ENCODE measurements at places on chromosomes 4 and X.

DNA sequence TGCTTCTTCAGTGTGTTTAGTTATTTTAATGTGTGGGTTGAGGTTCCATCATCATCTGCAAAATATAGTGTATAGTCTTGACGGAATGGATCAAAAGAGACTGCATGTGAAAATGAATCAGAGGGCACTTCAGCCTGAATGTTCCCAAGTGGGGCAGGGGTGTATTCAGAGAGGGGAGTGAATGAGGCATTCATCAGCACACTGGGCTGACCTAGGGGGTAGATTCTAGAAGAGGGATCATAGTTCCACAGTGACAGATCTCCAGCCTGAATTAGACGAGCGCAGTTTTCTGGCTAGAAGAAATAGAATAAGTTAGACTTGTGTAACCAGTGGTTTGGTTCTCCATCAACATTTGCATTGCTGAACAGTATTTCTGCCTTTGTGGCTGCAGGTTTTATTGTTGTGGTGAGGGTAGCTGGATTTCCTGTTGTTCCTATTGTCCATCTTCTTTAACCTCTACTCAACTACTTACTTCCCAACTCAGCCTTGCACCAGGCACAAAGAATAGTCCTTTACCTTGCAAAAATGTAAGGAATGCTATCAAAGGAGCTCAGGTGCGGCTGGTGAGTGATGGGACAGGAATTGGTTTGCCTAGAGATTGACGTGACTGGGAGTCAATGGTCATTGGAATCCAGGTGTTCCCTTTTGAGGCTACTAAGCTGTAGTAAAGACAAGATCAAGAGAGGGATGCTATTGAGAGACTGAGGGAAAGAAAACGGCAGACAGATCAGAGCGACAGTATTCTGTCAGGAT lies 50.9 kb downstream of the NAP1L5 start:
- no peak for DNase-seq

DNA sequence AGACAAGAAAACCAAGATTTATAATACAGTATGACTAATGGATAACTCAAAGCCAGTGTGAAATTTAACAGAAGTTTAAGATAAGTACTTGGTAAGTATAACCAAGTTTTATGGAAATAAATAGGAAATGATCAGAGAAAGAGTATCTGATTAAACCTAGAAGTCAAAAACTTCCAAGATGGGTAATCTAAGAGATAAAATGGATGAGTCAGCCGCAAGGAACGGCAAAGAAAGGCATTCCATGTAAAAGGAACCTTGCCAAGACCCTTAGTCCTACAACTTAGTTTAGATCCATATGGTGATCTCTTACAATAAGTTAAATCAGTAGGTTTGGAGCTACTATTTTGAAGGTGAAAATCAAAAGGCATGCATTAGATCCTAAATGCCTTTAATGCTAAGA lies 34.8 kb downstream of the LIN54 start:
- DNase-seq, result no peak

DNA sequence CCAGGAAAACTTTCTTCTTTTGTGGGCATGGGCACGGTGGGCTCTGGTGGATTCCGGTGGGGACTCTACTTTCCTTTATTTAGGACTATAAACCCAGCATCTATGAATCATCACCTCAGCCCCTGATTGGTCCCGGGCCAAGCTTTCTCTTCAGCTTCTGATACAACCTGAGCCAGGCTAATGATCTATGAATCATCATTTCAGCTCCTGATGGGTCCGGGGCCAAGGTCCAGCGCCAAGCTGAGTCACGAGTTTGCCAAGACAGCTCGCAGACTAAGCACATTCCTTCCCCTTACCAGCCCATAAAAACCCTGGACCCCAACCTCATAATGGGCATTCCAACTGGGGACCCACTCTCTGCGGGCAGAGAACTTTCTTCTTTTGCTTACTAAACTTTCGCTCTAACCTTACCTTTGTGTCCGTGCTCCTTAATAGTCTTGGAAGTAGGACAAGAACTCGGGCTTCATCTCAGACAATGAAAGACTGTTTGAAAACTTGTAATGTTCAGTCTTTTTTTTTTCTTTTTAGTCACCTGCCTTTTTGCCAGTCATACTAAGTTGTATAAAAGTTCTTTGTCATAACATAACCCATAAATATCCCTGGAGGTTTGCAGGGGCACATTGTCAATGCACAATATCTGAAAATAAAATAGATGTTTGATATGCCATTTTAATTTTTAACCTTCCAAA lies 904.9 kb upstream of the EPHA5 start:
- DNase-seq, result no peak

DNA sequence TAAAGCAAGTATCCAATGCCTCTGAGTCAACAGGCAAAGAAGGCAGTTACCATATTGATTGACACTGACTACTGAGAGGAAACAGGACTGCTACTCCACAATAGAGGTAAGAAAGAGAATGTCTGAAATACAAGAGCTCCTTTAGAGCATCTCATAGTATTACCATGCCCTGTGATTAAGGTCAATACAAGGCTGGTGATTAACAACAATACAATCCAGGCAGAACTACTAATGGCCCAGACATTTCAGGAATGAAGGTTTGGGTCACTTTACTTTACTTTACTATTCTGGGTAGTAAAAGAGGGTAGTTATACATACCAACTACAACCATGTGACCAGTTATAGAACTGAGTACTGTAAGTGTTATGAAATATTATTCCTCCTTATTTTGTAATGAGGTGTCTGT lies 44.5 kb downstream of the BRWD3 start:
- DNase-seq, result no peak

- DNase-seq, result no peak
Observed at GRCh38 chr4:106681381-106681921, 312.9 kb upstream of the GIMD1 start.

DNA sequence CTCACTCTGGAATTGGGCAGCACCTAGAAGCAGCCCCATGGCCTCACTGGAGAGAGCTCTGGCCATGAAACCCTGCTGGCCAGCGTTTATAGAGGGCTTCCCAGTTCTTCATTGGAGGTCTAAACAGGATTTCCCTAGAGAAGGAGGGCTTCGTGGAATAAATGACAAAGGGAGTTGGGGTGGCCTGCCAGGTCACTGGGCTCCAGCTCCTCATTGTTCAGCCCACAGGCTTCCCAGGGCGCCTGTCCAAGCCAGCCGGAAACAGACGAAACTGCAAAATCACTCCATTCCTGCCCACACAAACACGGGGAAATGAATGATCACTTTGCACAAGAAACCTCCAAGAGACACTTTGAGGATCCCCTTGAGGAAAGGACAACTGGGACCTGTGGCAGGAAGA lies 189.7 kb downstream of the TSPAN5 start:
- DNase-seq, result no peak

- DNase-seq, result no peak
Observed at GRCh38 chr4:18938343-18939099, 917.0 kb upstream of the LCORL start.

GRCh38 chr4:3516061-3516835 lies 16.0 kb downstream of the LRPAP1 start:
- no peak for DNase-seq

Data from spinal cord (tissue), 10 donors.